ENCODE measurements at places on chromosomes 1 and 21.

DNA sequence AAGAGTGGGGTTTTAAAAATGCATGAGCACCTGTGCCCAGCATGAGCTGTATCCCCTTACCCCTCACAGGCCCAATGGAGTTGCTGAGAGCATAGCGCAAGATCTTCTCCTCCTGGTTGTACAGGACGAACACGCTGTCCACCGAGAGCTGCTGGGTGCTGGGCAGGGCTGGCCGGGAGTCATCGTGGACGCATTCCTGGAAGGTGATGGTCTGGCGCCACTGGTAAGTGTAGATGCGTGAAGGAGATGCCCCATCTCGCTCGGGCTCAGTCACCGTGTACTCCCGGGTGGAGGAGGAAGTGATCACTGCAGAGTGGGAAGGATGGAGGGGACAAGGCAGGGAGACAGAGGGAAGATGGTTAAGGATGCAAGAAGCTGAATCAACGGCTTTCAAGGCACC is 39.1 kb downstream of the NID1 start:
- DNase-seq: no peak

DNA sequence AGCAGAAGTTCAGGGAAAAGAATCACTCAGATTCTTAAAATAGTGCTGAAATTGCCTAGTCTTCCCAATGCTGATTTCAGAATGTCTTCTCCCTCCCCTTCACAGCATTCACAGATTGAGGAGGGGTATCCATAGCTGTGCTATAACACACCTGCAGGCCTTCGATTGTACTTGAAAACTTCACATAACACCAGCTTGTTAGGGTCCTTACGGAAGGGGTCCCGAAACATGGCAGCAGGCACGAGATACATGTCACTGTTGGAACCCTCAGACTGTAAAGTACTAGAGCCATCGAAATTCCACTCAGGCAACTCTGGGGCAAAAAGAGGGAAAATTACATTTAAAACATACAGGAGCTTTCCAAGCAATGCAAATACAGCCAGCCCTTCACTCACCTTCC is 4.6 kb downstream of the GLUL start:
- no peak for DNase-seq

DNA sequence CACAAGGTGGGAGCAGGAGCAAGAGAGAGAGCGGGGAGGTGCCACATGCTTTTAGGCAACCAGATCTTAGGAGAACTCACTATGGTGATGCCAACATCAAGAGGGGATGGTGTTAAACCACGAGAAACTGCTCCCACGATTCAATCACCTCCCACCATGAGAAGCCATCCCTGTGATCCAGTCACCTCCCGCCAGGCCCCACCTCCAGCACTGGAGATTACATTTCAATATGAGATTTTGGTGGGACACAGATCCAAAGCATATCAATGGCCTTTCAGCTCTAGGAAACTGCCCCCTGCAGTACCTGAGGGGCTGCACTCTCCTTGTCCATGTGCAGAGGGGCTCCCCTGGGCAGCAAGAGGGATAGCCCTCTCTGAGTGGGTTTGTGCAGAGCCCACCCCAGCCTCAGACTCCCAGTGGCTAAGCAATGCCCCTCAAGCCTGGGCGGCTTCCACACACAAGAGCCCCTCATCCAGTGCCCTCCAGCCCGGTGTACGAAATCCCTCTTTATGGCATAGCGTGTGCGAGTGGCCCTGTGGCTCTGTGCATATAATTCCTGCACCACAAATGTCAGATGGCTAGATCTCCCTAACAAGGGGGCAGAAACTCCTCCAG is 15.5 kb upstream of the PRDM16 start:
- no peak for DNase-seq

DNA sequence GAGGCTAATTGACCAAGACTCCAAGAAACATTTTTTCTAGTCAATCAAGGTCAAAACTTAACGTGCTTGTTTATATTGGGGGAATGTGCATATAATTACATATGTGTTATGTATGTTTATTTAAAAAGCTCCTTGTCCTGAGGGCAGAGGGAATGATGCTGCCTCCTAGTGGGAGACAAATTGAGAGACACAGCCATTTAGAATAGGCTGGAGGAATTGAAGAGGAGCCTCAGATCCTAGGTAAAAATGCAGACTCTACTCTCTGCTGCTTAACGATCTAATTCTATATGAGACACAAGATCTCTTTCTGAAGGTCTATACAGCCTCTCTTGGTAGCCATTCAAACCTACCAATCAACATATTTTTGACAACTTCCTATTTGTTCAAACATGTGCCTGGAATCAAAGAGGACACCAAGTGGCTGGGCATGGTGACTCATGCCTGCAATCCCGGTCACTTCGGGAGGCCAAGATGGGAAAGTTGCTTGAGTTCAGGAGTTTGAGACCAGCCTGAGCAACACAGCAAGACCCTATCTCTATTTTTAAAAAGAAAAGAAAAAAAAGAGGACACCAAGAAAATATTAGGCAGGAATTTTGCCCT is 136.6 kb upstream of the ZNF648 start:
- DNase-seq: no peak

GRCh38 chr1:225961659-225962439 is 20.8 kb upstream of the LEFTY2 start:
- no peak for DNase-seq

DNA sequence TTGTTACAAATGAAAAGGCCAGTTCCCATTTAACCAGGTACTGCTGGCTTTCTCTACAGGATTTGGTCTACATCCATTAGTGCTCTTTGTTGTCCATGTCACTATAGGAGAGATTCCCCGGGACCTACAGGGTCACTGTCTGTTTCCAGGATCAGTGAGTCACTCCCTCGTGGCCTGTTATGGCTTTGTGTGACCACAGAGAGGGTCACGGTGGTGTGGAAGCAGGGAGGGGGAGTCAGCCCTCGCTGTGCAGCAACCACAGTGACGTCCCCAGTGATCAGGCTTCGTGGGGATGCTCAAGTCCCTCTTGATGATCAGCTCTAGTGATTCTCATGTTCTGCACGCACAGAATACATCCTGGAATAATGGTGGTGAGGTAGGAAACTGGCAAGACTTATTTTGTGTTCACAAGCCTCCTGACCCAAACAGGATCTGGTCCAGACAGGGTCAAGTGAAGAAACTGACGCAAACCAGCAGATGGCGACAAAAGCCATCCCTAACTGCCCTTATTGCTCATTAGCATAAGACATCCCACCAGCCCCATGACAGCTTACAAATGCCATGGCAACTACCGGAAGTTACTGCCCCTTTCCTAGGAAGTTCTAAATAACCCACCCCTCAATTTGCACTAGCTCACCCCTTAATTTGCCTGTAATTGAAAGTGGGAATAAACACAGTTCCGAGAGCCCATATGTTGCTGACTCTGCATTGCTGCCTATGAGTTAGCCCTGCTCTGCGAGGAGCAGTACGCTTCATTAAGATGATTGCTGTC is 98.5 kb downstream of the DISC1 start:
- no peak for DNase-seq

GRCh38 chr1:24560361-24560760 is 4.5 kb downstream of the NCMAP start:
- DNase-seq: no peak

GRCh38 chr1:247998811-247999210 is 14.6 kb upstream of the OR2L5 start:
- DNase-seq: no peak

- DNase-seq: no peak
Measured at GRCh38 chr1:210394281-210394821, 65.6 kb downstream of the HHAT start.

- no peak for DNase-seq
Measured at GRCh38 chr1:54623216-54624007, at the start of gene FAM151A. Gene FAM151A, minus strand, starts transcription at chr1:54623525. Its CDS starts 130 bp downstream, at chr1:54623395.
